ENCODE measurements at places on chromosomes 4 and X.

- peak; percentile 46 for DNase-seq
Observed at GRCh38 chr4:56821381-56822243, at the start of gene SPINK2. Gene SPINK2 (minus strand): TSS chr4:56821701. CDS start chr4:56821662, 39 bp downstream.

GRCh38 chrX:119686087-119686691, 6.8 kb downstream of the SEPTIN6 start:
- no peak for DNase-seq

- DNase-seq = no peak
Observed at GRCh38 chrX:110734894-110735541, 60.6 kb downstream of the CHRDL1 start.

DNA sequence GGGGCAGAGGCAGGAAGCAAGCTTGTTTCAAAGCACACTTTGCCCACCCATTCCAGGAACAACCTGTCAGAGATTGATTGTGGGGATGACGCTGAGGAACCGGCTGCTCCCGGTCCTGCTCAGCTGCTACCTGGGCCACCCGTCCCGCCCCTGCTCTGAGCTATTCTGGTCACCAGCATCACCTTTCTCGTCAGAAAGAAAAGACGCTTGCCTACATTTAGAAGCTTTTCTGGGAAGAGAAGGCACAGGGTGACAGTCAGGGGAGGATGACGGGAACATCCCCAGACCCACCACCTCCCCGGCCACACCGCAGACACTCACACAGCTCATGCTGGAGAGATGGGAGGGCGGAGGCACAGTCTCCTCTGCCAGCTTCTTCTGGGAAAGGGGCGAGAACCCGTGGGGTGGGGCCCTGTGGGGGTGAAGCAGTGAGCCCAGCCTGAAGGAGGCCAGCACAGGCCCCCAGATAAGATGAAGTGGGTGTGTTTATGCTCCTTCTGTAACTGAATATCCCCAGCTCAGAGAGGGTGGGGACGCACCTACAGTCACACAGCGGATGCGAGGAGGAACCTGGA, 81.8 kb downstream of the CPZ start:
- DNase-seq = no peak

DNA sequence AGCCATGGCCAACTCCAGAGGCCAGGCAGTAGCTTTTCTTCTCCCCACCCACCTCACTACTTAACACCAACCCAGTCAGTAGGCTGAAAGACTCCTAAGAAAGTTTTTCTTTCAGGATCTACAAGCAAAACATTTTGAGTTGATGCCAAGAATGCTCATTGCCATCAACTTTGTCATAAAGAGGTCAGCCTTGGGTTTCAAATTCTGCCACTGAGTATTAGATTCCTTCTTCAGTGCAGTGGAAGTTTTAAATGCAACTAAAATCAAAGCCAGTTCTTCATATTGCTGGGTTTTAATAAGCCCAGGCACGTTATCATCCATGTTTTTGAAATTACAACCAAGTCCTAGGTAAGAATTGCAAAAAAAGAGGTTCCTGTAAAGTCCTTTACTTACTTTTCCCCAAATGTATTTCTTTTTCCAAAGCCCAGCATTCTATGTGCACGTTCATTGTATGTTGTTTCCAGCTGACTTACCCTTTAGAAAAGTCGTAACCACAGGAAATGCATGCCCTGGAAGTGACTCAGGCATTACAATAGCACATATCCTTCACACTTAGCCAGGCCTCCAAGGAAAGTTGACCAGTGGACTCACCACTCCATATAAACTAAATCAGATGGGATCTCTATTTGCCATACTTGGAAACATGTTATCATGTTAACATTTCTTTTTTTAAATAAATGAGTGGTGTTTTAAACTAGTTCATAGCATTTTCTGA, 229.9 kb downstream of the SOX3 start:
- DNase-seq = no peak

GRCh38 chr4:159395693-159396092, 292.8 kb downstream of the RAPGEF2 start:
- no peak for DNase-seq
